ENCODE measurements at places on chromosomes 13 and 19. TPM values are rescaled to one million over a fixed set of nuclear protein-coding genes. Genes with fewer than 3 reads are reported as not detected.

The NANOS3 gene
- not detected for total RNA-seq

The NCR1 gene
- total RNA-seq: not detected

The BRCA2 gene
- 1.1 TPM for total RNA-seq

The AP1M2 gene
- total RNA-seq: 2.5 TPM

The SLITRK5 gene
- total RNA-seq: not detected
